ENCODE measurements at places on chromosomes 1 and 21.
A peak's percentile ranks its signal among the peaks of the same experiment; 100 is the strongest.

DNA sequence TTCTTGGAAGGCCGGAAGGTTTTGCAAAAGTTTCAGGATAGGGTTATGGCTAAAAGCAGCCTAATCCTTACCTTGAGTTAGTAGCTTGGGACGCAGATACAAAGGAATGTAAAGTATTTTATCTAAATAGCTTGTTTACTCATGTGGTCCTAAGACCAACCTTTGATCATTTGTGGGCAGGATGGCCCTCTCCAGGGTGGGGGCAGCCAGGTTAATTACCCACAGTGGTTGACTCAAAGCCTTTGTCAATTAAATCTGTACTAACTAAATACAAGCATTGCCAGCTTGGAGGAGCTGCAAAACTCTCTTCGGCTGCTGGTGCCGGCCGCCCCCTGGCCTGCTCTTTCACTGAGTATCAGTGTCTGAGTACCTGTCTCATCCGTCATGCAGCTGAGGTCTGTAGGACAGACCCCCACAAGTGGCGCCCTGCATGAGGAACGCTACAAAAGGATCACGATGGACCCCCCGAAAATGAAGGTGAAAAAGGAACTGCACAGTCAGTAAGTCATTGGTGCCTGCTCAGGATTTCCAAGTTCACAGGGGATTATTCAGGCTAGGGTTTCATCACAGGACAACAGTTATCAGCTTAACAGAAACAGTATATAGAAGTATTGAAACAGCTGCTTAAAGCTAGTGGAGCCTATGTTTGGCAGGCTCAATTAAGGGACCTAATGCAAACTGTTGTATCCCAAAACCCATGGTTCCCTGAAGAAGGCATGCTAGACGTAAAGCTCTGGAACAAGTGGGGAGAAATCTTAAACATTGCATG lies 212.5 kb upstream of the MAP1LC3C start:
- no peaks in the 10 kb centered on the region for H3K27me3 ChIP-seq
- H3K4me1 ChIP-seq: no peaks in the 10 kb centered on the region
- H3K36me3 ChIP-seq: no peaks in the 10 kb centered on the region
- no peak overlapping the region for H3K4me3 ChIP-seq

GRCh38 chr1:236748268-236748870 lies 46.7 kb upstream of the MTR start:
- DNase-seq: no peak
- H3K36me3 ChIP-seq: peaks cover 38% of the 10 kb centered on the region
- no peaks in the 10 kb centered on the region for H3K4me1 ChIP-seq
- H3K4me3 ChIP-seq: no peak overlapping the region
- H3K27me3 ChIP-seq: no peaks in the 10 kb centered on the region
- H3K27ac ChIP-seq: no peak overlapping the region

- H3K27me3 ChIP-seq: no peaks in the 10 kb centered on the region
- peak; percentile 79 for DNase-seq
- H3K4me1 ChIP-seq: peaks cover 20% of the 10 kb centered on the region
- peak overlapping the region; percentile 100 for H3K27ac ChIP-seq
These were observed 1.4 kb upstream of the KLHL21 start for GRCh38 chr1:6603915-6604558.

GRCh38 chr1:59025898-59026426 lies 242.1 kb upstream of the JUN start:
- no peak overlapping the region for H3K27ac ChIP-seq
- no peaks in the 10 kb centered on the region for H3K4me1 ChIP-seq
- no peaks in the 10 kb centered on the region for H3K36me3 ChIP-seq
- H3K4me3 ChIP-seq: no peak overlapping the region

DNA sequence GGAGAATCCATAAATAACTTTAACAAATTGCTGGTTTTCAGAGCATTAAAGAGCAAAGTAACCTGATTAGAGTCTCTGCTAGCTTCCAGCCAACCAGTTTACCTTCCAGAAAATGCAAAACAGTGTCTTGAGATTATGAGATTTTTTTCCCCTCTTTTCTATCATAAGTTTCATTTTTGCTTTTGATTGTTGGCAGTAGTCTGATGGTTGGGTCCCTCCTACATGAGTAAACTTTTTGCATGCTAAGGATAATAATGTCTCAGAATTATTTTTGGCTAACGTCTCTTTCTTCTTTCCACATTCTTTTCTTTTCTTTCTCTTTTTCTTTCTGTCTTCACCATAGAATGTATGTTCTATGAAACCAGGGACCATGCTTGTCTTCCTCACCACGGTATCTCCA lies 6.3 kb upstream of the ADAMTS5 start:
- no peaks in the 10 kb centered on the region for H3K4me1 ChIP-seq
- no peaks in the 10 kb centered on the region for H3K36me3 ChIP-seq
- DNase-seq: no peak
- H3K27me3 ChIP-seq: no peaks in the 10 kb centered on the region
- no peak overlapping the region for H3K4me3 ChIP-seq

DNA sequence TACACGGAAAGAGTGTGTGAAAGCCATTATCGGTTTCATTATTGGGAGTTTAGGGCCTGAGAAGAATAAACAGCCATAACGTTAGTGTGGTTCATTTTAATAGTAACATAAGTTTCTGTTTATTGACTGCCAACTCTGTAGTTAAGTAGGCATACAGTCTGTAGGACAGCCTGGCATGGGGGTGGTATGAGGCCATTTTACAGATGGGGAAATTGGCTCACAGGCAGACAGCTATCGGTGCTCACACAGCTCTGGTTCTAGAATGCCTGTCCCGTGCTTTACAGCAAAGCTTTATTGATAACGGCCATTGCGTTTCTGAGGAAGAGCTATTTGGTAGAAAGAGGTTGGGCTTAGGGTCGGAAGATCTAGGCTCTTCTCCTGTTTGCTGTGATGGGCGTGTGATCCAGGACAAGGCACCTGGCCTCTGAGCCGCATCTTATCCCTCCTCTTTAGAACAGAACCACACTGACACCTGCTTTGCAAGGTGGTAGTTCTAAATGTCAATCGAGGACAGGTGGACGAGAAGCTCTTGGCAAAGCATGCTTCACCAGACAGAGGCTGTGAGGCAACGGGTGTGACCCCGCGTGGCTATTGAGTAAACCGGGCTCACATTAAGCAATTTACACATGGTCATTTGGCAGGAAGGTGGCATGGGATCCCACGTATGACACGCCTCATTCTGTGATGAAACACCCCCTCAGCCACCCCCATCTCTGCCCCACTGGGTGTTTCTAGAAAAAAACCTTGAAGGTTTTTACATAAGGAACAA lies 14.9 kb downstream of the ETS2 start:
- DNase-seq: no peak
- peaks cover 72% of the 10 kb centered on the region for H3K36me3 ChIP-seq
- peak overlapping the region; percentile 84 for H3K27ac ChIP-seq
- H3K4me1 ChIP-seq: peaks cover 79% of the 10 kb centered on the region
- H3K27me3 ChIP-seq: no peaks in the 10 kb centered on the region

DNA sequence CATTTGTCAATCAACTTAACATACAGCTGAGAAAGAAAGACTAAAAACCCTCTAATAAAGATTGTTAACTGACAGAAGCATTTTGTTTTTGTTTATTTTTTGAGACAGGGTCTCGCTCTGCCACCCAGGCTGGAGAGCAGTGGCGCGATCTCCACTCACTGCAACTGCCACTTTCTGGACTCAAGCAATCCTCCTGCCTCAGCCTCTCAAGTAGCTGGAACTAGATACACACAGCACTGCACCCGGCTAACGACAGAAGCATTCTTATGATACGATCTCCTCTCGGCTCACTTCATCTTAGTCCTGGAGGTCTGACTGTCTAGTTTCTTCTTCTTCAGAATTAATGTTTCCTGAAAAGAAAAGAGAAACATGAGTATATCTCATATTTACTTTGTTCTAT lies 23.5 kb downstream of the RSPH1 start:
- H3K27me3 ChIP-seq: no peaks in the 10 kb centered on the region
- H3K27ac ChIP-seq: no peak overlapping the region
- no peaks in the 10 kb centered on the region for H3K4me1 ChIP-seq
- H3K36me3 ChIP-seq: no peaks in the 10 kb centered on the region

DNA sequence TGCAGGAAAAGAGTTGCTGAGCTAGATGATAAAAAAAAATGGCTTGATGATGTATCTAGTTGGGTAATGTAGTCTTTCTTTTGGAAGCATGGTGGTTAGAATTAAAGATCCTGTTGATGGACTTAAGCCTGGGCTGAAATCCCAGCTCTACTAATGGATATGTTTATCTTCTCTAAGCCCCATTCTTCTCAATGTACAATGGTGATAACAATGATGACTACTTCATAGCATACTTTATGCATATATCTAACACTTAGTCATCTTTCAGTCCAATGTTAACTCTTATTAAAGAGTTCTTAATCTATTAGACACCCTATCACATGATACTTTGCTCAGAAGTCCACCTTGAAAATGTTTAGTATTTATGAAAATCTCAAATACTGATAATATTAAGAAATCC lies 189.5 kb downstream of the PLA2G4A start:
- H3K4me1 ChIP-seq: no peaks in the 10 kb centered on the region
- no peak overlapping the region for H3K27ac ChIP-seq
- H3K4me3 ChIP-seq: no peak overlapping the region
- H3K36me3 ChIP-seq: no peaks in the 10 kb centered on the region

- H3K4me1 ChIP-seq: no peaks in the 10 kb centered on the region
- H3K27ac ChIP-seq: no peak overlapping the region
- no peak overlapping the region for H3K4me3 ChIP-seq
These were observed 51.9 kb downstream of the DIPK1A start for GRCh38 chr1:92909321-92909720.

GRCh38 chr1:245652660-245653427 lies 498.1 kb downstream of the KIF26B start:
- H3K4me1 ChIP-seq: no peaks in the 10 kb centered on the region

DNA sequence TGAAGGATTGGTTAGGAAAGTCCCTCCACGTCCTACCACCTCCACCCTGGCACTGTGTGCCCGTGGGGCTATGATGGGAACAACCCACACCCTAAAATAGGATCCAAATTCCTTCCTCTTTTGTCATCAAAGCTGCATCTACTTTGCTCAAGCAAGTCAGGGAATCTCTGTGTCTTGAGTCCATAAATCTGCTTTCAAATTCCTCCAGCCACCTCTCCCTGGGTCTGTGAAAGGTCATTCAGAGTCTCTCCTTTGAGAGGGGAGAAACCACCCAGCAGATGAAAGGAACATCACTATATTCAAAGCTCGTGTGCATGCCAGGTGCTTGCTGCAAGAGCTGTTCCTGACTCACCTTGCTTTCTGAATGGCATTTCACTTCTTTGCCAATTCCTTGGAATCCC lies 243.6 kb downstream of the TM2D1 start:
- H3K4me3 ChIP-seq: no peak overlapping the region
- no peak overlapping the region for H3K27ac ChIP-seq
- H3K27me3 ChIP-seq: no peaks in the 10 kb centered on the region

DNA sequence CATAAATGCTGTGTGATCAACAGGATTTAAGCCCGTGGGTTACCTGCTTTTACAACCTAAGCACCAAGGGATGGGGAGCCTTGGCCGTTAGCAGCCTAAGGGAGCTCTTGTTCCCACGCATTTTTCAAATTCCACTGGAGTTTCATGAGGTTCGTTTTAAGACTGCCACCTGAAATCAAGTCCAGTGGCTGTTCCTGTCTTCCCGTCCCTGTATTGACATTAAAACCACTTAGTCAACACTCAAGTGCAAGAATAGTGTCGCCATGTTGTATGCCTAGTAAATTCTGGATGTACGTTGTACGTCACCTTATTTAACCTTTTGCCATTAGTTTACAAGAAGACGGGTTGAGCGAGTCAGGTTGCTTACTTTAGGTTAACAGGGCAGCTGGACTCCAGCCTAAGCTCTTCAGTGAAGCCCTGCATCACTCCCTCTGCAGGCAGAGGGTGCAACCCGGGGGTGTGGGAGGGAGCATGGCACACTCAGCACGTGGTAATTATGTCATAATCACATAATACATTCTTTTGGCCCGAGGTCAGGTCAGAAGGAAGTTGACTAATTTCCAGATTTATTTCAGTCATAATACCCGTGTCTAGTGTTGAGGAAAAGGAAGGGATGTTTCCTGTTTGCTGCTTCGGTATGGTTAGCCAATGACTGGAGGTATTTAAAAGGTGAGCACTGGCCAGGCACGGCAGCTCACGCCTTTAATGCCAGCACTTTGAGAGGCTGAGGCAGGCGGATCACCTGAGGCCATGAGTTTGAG lies 42.5 kb downstream of the CNST start:
- H3K4me1 ChIP-seq: peaks cover 12% of the 10 kb centered on the region
- H3K27me3 ChIP-seq: no peaks in the 10 kb centered on the region
- peak overlapping the region; percentile 20 for H3K27ac ChIP-seq
- H3K36me3 ChIP-seq: no peaks in the 10 kb centered on the region

DNA sequence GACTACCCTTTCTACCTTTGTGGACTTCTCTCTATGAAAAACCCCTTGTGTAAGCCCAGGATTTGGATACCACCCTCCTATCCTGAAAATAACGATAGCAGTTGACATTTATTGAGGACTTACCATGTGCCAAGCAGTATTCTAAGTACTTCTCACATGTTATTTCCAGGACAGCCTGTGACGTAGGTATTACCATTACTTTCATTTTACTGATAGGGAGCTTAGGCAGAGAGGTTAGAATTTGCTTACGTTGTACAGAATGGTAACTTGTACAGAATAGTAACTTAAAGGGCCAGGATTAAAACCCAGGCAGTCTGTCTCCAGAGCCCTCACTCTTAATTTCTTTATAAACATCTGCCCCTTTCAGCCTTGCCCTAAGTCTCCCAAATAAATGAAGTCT lies 138.3 kb downstream of the NTMT2 start:
- no peaks in the 10 kb centered on the region for H3K27me3 ChIP-seq
- no peak overlapping the region for H3K27ac ChIP-seq
- no peak for DNase-seq
- H3K4me3 ChIP-seq: peak overlapping the region; percentile 57
- no peaks in the 10 kb centered on the region for H3K36me3 ChIP-seq
- peaks cover 19% of the 10 kb centered on the region for H3K4me1 ChIP-seq

DNA sequence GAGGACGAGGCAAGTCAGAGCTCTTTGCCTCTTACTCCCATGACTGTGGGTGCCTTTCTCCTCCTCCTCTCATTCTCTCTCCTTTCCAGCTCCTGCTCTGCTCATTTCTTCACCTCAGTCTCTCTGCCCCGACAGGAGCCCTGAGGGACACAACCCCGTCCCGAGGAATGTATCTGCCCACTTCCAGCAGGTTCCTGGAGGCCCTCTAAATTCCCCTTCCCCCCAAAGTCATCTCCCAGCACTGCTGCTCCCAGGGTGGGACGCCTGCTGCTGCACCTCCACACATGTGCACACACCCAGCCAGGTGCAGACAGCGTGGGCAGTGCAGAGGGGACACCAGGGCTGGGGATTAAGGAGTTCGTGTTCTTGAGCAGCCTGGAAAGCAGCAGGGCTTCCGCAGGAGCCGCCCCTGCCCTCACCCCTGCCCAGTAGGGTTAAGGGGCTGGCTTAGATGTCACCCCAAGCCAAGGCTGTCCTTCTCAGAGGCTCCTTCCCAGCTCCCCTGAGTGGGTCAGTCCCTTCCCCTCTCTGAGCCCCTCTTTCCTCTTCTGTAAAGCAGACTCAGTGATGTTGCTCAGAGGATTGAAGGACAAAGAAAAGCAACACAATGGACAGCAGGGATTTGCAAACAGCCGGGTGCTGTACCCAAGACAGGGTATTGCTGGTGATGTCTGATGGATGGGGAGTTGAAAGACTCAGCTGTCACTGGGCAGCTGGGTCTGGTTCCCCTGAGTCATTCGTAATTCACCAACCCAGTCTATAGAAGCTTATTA lies 346.0 kb downstream of the MATN1 start:
- H3K27ac ChIP-seq: no peak overlapping the region
- H3K4me1 ChIP-seq: no peaks in the 10 kb centered on the region
- H3K4me3 ChIP-seq: no peak overlapping the region
- no peaks in the 10 kb centered on the region for H3K27me3 ChIP-seq

- H3K36me3 ChIP-seq: peaks cover 35% of the 10 kb centered on the region
- no peaks in the 10 kb centered on the region for H3K27me3 ChIP-seq
- no peaks in the 10 kb centered on the region for H3K4me1 ChIP-seq
- H3K27ac ChIP-seq: no peak overlapping the region
- H3K4me3 ChIP-seq: no peak overlapping the region
These were observed 45.4 kb downstream of the ADSS2 start for GRCh38 chr1:244406337-244406736.

- peaks cover 30% of the 10 kb centered on the region for H3K4me1 ChIP-seq
- H3K27ac ChIP-seq: peak overlapping the region; percentile 45
- DNase-seq: no peak
- H3K36me3 ChIP-seq: no peaks in the 10 kb centered on the region
These were observed 59.6 kb downstream of the ABL2 start for GRCh38 chr1:179169616-179170467.

Measured in thoracic aorta (tissue), 2 donors.